K562 (cell line): ENCODE measurements at places on chromosomes 16 and 17. TPM values are rescaled to one million over a fixed set of nuclear protein-coding genes. Genes with fewer than 3 reads are reported as not detected.
A peak's percentile ranks its signal among the peaks of the same experiment; 100 is the strongest.

DNA sequence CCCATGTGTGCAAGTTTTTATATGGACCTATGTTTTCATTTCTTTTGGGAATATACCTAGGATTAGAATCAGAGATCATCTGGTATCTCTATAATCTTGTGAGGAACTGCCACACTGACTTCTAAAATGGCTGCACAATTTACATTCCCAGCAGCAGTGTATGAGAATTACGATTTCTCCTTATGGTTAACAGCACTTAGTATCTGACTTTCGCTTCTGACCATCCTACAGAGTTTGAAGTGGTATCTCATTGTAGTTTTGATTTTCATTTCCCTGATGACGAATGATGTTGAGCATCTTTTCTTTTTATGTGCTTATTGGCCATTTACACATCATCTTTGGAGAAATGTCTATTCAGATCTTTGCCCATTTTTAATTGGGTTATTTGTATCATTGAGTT, 10.0 kb downstream of the C16orf96 start:
- DNase-seq: no peak
- no peaks in the 10 kb centered on the region for H3K36me3 ChIP-seq
- H3K4me3 ChIP-seq: no peak overlapping the region

CCL16 gene
- polyA plus RNA-seq: not detected in 2 replicates

- no peak overlapping the region for H3K4me3 ChIP-seq
- no peak for DNase-seq
- no peaks in the 10 kb centered on the region for H3K4me1 ChIP-seq
- H3K27ac ChIP-seq: no peak overlapping the region
Observed at GRCh38 chr16:70788668-70789594, 12.0 kb downstream of the VAC14 start.

GRCh38 chr16:11610121-11610505, 23.4 kb upstream of the LITAF start:
- peaks cover 29% of the 10 kb centered on the region for H3K4me1 ChIP-seq
- H3K4me3 ChIP-seq: no peak overlapping the region
- DNase-seq: no peak
- no peaks in the 10 kb centered on the region for H3K36me3 ChIP-seq
- peaks cover 2% of the 10 kb centered on the region; the same call in 1 of the 2 replicates for H3K27me3 ChIP-seq

GRCh38 chr17:41678907-41679739, 9.6 kb upstream of the EIF1 start:
- DNase-seq: peak; percentile 74
- H3K27ac ChIP-seq: peak overlapping the region; percentile 98
- no peaks in the 10 kb centered on the region for H3K27me3 ChIP-seq
- H3K4me3 ChIP-seq: peak overlapping the region; percentile 26
